NCI-H1105 (cell line): ENCODE measurements at places on chromosomes 12 and 14.

GRCh38 chr12:69900720-69901131 lies 75.7 kb downstream of the MYRFL start:
- DNase-seq = peak; percentile 85

GRCh38 chr14:26925876-26926584 lies 328.2 kb upstream of the NOVA1 start:
- no peak for DNase-seq

DNA sequence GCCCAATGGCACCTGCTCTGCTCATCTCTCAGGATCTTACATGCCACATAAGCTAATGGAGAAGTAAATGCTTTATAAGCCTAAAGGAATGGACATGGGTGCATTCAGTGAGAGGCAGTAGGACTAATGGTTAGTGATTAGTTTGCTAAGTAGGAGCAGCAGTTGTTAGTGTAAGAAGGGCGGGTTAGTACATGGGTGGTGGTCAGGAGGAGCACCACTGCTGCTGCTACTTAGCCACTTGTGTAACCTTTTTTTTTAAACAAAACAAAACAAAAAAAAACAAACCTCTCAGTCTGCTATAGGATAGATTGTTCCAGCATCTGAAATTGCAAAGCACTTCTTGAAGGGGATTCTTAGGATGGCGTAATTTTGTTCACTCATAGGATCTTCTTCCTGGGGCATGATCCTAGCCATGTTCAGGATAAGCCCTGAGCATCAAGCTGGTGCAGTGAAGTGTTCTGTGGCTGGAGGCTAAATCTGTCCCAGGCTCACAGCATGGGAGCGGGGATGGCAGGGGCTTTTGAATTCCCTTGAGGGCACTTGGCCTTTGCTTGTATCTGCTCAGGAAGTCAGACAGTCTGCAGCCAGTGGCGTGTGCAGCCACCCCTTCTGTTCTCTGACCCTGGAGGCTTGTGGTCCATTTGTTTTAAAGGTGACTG lies 63.6 kb downstream of the CHST11 start:
- DNase-seq = peak; percentile 13

GRCh38 chr14:93648440-93649168 lies 139.7 kb downstream of the PRIMA1 start:
- no peak for DNase-seq

- DNase-seq = no peak
These were observed 250.0 kb downstream of the PHLDA1 start for GRCh38 chr12:75781532-75782046.

DNA sequence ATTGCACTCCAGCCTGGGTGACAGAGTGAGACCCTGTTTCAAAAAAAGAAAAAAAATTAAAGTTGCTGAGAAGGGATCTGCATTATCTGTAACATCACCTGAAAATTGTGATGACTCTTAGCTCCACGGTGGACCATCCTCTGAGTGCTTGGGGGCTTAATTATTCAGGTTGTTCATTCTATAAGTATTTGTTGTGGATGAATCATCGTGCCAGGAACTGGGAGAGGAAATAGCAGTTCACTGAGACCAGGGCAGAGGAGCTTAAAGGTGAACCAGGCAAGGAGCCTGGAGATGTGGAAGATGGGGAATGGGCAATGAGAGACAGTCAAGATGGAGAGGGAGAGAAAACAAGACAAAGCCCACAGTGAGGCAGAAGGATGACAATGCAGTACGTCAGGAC lies 25.5 kb upstream of the GSC start:
- DNase-seq = no peak

- no peak for DNase-seq
These were observed 246.7 kb upstream of the FKBP4 start for GRCh38 chr12:2548081-2548480.

DNA sequence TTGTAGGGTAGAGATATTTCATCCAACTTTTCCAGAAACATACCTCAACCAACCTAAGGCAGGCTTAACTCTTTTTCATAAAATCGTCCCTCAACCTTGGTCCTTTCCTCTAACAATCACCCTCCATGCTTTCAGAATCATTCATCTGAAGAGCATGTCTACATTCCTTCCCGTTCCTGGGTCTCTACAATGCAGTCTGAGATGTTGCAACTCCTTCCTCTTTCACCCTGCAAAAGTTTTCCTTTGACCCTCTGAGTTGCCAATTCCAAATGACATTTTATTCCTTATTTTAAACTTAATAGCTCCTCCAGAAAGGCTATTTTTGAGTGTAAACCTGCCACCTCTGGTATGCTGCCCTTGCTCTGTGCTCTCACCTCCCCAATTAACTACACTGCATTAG lies 16.7 kb downstream of the SLC7A7 start:
- no peak for DNase-seq

DNA sequence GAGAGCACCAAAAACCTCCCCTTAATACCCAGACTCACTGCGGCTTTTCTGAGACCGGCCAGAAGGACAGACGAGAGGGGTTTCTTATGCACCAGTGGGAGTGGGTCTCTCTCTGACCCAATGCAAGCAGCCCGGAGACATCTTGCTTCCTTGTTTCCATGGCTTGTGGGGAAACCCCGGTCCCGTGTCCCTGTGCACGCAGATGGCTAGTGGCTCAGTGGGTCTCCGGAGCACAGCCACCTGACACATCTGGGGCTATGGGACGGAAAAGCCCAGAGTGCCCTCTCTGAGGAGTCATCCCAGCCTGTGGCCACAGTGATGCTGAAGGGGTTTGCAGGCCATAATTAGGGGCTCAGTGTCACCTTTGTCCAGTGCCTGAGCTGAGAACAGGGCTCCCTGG lies 197.6 kb downstream of the PHETA1 start:
- DNase-seq = no peak

GRCh38 chr12:18586581-18586980 lies 151.2 kb downstream of the PLCZ1 start:
- no peak for DNase-seq

DNA sequence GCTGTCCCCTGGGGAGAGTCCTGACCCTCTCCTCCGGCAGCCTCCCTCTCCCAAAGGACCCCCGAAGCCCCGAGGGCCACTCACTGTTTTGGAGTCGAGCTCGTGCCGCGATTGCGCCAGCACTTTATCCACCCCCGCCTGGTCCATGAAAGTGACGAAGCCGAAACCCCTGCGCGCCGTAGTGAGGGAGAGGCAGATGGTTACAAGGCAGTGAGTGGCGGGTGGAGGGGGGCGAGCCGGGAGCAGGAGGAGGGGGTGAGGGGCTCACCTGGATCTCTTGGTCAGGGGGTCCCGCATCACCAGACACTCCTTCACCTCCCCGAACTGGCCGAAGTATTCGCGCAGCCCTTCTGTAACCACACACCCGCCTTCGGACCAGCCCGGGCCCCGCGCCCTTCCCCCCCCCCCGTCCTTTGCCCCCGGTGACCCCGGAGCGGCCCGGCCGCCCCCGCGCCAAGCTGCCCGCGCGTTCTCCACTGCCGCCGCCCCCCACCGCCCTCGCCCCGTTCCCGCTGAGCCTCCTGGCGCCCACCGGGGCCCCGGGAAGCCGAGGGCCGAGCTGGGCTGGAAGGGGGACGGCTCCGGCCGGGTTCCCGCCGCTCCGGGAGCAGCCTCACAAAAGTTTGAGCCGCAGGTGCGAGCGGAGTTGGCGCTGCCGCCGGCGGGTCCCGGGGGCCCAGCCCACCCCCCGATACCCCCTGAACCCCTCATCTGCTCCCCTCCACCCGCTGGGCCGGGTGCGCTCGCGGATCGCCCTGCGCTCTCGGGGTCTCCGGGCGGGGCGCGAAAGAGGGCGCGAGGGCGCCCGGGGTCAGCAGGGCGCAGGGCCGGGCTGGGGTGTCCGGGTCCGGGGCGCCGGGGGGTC lies 808 bp downstream of the MSI1 start:
- DNase-seq = peak; percentile 10

GRCh38 chr12:106282457-106283097 lies 20.0 kb upstream of the TCP11L2 start:
- peak; percentile 27 for DNase-seq

GRCh38 chr14:52015411-52016030 lies 26.2 kb downstream of the RTRAF start:
- DNase-seq = peak; percentile 14

- no peak for DNase-seq
These were observed 22.1 kb downstream of the FOXN3 start for GRCh38 chr14:89394972-89395371.

DNA sequence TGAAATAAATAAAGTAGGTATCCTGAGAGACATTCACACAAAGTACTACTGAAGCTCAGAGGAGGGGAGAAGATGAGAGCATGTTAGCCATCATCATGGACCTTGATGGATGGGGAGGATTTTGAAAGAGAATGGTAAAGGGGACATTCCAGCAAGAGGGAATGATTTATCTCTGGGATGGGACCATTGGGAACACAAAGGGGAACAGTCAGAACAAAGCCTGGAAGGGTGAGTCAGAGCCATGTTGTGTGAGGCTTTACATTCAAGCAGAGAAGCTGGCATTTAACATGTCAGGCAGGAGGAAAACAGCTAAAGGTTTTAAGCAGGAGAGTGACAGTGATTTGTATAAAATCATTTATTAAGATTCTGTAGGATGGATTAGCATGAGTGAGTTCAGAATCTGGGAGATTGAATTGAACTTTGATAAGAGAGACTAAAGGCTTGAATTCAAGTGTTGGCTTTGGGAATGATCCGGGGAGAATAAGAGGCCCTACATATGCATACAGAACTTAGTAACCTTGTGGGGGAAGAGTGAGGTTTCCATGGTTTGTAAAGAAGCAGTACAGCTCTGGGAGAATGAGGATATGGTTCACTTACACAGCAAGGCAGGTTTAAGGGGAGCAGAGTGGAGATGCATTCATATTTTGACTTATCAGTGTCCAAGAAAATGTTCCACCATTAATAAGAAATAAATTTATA lies 174.4 kb downstream of the SYT10 start:
- no peak for DNase-seq

- DNase-seq = no peak
These were observed 49.2 kb downstream of the TESPA1 start for GRCh38 chr12:54935235-54935951.

DNA sequence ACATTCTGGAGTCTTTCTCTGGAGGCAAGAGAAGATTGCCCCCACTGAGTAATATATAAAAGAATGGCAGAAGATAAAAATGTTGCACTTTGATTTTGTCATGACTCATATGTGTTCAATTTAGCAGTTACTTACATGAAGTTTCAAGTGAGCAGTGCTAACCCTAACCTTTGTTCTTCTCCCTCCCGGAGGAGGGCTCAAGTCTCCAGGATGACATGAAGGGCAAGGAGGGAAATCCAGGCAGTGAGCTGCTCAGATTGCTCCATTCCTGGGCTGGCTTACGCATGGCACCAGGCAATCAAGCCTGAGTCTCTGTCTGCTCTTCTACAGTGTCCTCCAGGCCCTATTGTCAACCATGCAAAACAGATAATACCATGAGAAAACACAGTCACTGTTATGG lies 322.3 kb downstream of the DUSP6 start:
- DNase-seq = no peak

- no peak for DNase-seq
These were observed 5.6 kb downstream of the SH2B3 start for GRCh38 chr12:111411185-111411764.

DNA sequence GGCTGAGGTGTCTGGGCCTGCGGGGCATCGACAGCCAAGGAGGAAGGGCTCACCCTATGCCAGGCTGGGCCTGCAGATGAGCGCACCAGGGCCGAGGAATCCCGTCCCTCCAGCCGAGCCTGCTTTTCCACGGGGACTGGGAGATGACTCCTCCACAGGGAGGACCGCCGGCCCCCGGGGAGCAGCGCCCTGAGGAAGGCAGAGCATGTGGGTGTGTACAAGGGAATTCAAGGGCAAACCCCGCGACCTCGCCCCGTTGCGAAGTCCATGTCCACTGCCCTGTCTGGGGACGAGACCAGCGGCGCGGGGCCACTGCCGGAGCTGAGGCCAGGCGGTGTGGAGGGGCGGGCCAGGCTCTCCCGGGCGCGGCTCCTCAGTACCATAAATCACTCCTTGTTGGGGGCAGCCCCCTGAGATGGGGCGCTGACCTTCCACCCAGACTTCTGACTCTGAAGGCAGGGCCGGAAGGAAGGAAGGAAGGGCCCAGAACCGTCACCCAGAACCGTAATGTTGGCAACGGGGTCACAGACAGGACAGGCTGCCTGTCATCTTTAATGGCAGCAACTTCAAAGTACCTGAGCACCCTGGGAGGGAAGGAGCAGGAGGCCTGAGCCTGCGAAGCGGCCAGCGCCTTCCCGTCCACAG lies 52.5 kb downstream of the RNF34 start:
- no peak for DNase-seq

GRCh38 chr12:182381-182892 lies 31.5 kb downstream of the SLC6A12 start:
- DNase-seq = no peak

- no peak for DNase-seq
These were observed 24.9 kb downstream of the LGALS3 start for GRCh38 chr14:55153951-55154350.

DNA sequence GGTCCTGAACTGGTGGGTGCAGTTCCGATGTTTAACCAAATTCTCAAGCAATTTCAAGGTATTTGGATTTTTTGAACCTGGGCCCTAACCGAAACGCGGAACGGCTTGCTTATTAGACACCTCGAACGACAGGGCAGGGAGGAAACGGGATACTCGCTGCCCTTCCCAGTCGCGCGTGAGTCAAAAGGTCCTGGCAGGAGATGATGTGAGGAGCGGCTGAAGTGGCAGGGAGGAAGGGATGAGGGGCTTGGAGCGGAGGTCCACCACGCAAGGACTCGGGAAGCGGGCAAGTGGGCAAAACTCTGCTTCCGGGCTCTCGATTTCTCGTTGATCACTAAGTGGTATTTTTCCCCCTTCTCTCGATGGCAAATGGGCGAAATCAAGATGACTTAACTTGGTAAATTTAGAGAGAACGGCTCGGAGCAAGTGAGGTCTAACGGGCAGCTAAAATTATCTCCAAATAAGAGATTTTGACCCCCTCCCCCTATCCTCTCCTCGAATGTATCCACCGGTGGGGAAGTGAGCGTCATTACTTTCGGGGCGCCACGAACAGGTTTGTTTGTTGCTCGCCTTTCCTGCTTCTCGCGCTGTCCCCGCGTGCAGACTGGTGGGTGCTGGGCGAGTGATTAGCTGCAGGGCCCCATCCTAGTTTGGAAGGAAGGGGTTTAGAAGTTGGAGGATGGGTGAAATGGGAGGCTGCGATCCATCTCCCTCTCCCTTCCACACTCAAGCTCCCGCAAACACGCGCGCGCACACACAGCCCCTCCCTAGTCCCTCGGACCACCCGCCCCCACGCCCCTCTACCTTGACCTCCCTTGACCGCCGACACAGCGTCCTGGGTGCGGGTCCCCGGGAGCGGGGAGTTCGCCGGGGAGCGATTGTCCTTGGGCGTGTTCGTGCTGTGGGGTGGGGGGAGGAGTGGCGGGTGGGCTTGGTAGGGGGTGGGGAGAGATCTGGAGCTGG lies 986 bp upstream of the NTF3 start:
- DNase-seq = no peak

DNA sequence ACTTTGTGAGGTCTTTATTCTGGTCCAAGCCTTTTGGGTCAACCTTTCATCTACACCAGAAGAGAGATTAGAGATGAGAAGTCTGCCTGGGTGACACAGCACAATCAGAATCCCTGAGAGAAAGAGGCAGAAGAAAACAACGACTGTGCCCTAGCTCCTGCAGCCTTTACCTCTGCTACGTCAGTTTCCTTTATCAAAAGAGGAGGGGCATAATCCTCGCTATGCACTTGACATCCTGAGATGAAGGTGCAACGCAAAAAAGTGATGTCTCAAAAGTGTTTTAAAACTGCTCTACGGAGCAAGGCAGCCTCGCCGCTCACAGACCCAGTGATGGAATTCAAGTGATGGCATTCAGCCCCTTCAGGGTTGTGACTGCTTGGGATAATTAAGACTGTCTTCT lies 21.7 kb downstream of the ZDHHC22 start:
- DNase-seq = no peak

- DNase-seq = no peak
These were observed 170.9 kb downstream of the DUSP6 start for GRCh38 chr12:89181271-89181920.
